ENCODE measurements at places on chromosomes 12 and 14. TPM values are rescaled to one million over a fixed set of nuclear protein-coding genes. Genes with fewer than 3 reads are reported as not detected.

GRCh38 chr12:87670448-87670847 lies 358.8 kb downstream of the C12orf50 start:
- H3K27me3 ChIP-seq, result no peaks in the 10 kb centered on the region
- H3K4me3 ChIP-seq, result no peak overlapping the region
- no peak for DNase-seq

DNA sequence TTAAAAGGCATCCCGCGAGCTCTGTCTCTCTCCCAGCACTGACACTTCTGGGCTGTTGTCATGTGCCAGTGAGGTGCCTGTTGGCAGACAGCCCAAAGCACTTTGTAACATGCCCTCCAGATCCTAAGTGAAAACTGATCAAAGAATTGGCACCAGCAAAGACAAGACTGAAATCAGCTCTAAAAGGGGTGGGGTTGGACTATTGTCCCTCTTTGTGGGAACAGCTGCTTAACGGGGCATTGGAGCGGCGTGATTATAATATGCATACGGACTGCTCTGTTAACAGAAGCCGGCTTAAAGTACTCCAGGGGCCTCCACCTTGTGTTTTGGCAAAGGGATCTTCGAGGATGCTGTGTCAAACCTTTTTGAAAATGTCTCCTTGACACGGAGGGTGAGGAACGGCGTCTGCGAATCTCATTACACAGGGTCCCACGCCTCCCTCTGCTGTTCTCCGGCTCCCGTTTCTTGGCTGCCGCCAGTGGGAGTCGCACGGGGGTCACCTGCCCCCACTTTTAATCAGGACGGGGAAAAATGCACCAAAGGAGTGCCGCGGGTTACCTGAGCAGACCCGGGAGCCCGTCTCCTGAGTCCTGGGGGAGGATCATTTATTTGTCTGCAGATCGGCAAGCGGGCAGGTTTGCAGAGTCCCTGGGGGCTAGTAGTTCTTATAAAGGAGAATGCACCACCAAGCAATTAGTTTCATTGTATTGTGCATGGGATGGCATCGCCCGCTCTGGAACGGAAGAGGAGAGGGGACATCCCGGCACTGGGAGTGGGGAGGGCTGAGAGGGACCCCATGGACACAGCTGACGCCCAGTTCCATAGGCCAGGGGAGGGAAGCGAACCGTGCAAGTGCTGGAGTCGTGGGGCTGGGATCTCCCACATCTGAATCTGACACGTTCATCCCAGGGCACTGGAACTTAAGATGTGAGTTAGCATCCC lies 44.3 kb downstream of the SPRING1 start:
- H3K36me3 ChIP-seq, result no peaks in the 10 kb centered on the region
- H3K27ac ChIP-seq, result no peak overlapping the region
- peak overlapping the region; percentile 48 for H3K4me3 ChIP-seq
- DNase-seq, result no peak

GRCh38 chr14:51014086-51014485 lies 69.8 kb upstream of the PYGL start:
- H3K4me3 ChIP-seq, result no peak overlapping the region
- H3K27me3 ChIP-seq, result no peaks in the 10 kb centered on the region
- H3K36me3 ChIP-seq, result no peaks in the 10 kb centered on the region
- DNase-seq, result no peak

DNA sequence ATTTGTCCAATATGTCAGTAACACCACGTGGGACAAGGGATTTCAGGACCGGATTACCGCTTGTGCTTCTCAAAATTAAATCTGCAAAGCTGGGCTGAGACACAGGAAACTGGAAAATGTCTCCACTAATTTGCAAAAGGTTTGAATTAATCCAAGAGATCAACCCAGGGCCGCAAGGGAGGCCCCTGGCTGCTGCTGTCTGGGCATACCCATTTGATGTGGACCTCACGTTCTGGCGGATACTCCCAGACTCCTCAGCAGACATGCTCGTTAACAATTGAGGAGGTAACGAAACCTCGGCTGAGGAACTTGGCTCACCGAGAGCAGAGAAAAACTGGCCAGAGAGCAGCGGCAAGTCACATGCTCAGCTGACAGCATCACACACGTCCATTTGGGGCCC lies 180.6 kb downstream of the SLC15A4 start:
- no peaks in the 10 kb centered on the region for H3K36me3 ChIP-seq
- no peaks in the 10 kb centered on the region for H3K4me1 ChIP-seq
- no peak overlapping the region for H3K4me3 ChIP-seq
- DNase-seq, result no peak
- H3K27ac ChIP-seq, result no peak overlapping the region

- DNase-seq, result peak; percentile 90
- H3K4me3 ChIP-seq, result no peak overlapping the region
- H3K27me3 ChIP-seq, result no peaks in the 10 kb centered on the region
These were observed 29.3 kb upstream of the KLRF1 start for GRCh38 chr12:9797722-9798619.

DNA sequence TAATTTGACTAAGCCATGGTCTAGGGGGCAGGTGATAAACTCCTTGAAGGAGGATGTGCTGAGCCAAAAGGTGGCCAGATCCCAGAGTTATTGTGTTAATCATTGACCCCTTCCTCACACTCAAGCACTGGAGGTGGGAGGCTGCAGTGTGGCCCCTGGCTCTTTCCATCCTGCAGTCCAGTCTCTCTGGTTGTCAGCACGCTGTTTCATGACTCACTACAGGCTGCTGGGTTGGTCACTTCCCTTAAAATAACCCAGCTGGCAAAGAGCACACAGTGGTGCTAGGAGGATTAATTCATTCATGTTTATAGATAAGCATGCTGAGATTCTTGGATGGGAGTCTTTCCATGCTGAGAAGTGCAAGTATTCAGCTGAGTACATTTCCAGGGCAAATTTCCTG lies 228.9 kb downstream of the ANO2 start:
- H3K4me3 ChIP-seq, result no peak overlapping the region
- H3K4me1 ChIP-seq, result no peaks in the 10 kb centered on the region
- no peaks in the 10 kb centered on the region for H3K36me3 ChIP-seq
- no peak for DNase-seq

DNA sequence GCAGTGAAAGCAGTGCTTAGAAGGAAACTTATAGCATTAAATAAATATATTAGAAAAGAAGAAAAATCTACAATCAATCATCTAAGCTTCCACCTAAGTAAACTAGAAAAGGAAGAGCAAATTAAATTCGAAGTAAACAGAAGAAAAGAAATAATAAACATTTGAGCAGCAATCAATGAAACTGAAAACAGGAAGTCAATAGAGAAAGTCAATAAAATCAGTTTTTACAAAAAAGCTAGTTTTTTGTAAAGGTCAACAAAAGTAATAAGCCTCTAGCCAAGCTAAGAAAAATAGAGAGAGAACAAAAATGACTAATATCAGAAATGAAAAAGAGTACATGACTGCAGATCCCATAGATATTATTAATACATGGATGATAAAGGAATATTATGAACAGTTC lies 34.2 kb upstream of the KTN1 start:
- H3K27me3 ChIP-seq, result no peaks in the 10 kb centered on the region
- no peaks in the 10 kb centered on the region for H3K4me1 ChIP-seq
- H3K4me3 ChIP-seq, result no peak overlapping the region
- no peak for DNase-seq

DNA sequence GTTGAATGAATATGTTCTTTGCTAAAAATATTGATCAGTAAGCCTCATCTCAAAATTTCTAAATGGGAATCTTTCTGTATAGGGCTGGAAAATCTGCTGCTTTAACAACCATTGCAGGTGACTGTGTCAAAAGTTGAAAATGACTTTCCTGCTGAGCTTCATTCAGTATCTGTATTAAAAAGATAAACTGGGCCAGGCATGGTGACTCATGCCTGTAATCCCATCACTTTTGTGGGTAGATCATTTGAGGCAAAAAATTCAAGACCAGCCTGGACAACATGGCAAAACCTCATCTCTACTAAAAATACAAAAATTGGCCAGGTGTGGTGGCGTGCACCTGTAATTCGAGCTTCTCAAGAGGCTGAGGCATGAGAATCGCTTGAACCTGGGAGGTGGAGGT lies 213.7 kb upstream of the SYT10 start:
- H3K4me3 ChIP-seq, result no peak overlapping the region
- no peak overlapping the region for H3K27ac ChIP-seq
- H3K27me3 ChIP-seq, result no peaks in the 10 kb centered on the region
- H3K36me3 ChIP-seq, result no peaks in the 10 kb centered on the region
- no peaks in the 10 kb centered on the region for H3K4me1 ChIP-seq

GRCh38 chr12:94242901-94243300 lies 94.5 kb downstream of the PLXNC1 start:
- no peak overlapping the region for H3K27ac ChIP-seq
- no peaks in the 10 kb centered on the region for H3K4me1 ChIP-seq

DNA sequence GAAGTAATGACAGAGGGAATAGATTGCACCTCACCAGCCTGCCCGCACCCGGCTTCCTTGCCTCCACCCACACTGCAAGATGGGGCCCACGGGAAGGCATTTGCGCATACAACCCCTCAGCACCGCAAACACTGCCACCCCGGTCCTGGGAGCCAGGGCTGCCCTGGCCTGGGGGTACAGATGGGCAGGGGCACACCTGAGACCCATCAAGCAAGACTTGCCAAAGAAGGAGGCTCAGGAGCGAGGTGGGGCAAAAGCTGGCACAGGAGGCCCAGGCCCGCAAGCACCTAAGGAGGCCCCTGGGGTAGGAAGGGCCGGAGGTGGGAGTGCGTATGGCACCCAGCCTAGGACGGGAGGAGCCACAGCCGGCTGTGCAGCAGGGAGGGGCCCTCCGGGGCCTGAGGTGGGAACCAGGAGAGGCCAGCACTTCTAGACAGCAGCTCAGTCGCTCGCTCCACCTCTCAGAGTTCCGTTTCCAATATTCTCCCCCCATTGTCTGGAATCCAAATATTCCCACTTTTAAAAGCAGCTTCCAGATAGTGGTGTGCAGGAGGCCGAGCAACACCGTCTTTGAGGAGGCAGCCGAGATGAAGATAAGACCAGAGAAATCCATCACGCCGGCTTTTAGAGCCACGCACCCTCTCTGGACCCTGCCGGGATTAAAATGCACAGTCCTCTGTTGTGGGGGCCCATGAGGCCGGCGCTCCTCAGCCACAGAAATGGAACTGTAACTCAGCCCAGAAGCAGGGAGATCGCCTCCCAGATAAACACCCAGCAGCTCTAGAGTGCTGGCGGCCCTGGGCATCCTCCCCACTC lies 12.2 kb upstream of the C14orf180 start:
- H3K27me3 ChIP-seq, result no peaks in the 10 kb centered on the region
- no peaks in the 10 kb centered on the region for H3K4me1 ChIP-seq
- no peaks in the 10 kb centered on the region for H3K36me3 ChIP-seq
- no peak for DNase-seq
- H3K27ac ChIP-seq, result no peak overlapping the region
- no peak overlapping the region for H3K4me3 ChIP-seq

GRCh38 chr14:100237735-100238418 lies 1.1 kb upstream of the YY1 start:
- no peaks in the 10 kb centered on the region for H3K36me3 ChIP-seq
- H3K4me3 ChIP-seq, result peak overlapping the region; percentile 89
- DNase-seq, result no peak
- H3K4me1 ChIP-seq, result peaks cover 6% of the 10 kb centered on the region

GRCh38 chr12:39395866-39396265 lies 47.1 kb downstream of the KIF21A start:
- no peak for DNase-seq
- no peaks in the 10 kb centered on the region for H3K4me1 ChIP-seq
- no peaks in the 10 kb centered on the region for H3K27me3 ChIP-seq
- no peak overlapping the region for H3K27ac ChIP-seq
- H3K36me3 ChIP-seq, result no peaks in the 10 kb centered on the region
- H3K4me3 ChIP-seq, result no peak overlapping the region

DNA sequence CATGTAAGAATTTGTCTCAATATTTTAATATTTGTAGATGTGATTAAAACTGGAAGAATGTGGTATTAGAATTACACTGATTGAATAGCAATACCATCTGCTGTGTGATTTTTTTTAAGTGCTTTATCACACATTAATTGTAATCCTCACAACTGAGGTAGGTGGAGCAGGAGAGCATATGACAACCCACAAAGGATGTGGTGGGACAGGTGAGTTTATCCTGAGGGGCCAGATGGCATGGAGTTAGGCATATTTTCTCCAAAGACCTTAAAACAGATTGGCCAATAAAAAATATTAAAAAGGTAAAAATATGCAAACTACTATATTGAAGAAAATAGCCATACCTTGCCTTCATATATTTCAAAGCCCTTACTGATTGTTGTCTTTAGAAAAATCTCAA lies 7.8 kb downstream of the LRRC10 start:
- no peaks in the 10 kb centered on the region for H3K27me3 ChIP-seq
- peaks cover 20% of the 10 kb centered on the region for H3K36me3 ChIP-seq
- DNase-seq, result no peak

Gene NT5DC3
- polyA plus RNA-seq, result 1.1 TPM

GRCh38 chr14:61470261-61470960 lies 149.0 kb downstream of the PRKCH start:
- peak overlapping the region; percentile 33 for H3K4me3 ChIP-seq
- H3K36me3 ChIP-seq, result no peaks in the 10 kb centered on the region
- no peaks in the 10 kb centered on the region for H3K27me3 ChIP-seq
- peaks cover 20% of the 10 kb centered on the region for H3K4me1 ChIP-seq
- peak; percentile 29 for DNase-seq

DNA sequence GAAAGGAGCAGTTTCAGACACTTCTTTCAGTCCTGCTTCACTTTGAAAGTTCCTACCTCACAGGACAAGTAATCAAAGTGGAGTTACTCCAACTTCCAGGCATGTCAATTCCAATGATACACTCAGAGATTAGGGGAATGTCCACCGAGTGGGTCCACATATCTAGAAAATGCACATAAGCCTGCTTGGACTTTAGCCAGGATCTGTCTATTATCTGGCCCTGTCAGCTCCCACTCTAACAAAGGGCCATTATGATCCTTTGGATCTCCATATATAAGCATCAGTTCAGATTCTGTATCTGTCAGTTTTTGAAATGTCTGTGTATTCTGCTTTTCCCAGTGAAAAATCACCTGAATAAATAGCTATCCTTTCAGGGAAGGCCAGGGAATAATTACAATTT lies 112.9 kb upstream of the ATXN7L3B start:
- no peak overlapping the region for H3K4me3 ChIP-seq
- no peak overlapping the region for H3K27ac ChIP-seq
- H3K27me3 ChIP-seq, result no peaks in the 10 kb centered on the region
- no peaks in the 10 kb centered on the region for H3K36me3 ChIP-seq

GRCh38 chr12:94793191-94793595 lies 142.8 kb upstream of the TMCC3 start:
- no peak overlapping the region for H3K27ac ChIP-seq
- DNase-seq, result no peak

Gene REP15
- polyA plus RNA-seq, result 1.3 TPM

Gene APPL2
- polyA plus RNA-seq, result 17.9 TPM

DNA sequence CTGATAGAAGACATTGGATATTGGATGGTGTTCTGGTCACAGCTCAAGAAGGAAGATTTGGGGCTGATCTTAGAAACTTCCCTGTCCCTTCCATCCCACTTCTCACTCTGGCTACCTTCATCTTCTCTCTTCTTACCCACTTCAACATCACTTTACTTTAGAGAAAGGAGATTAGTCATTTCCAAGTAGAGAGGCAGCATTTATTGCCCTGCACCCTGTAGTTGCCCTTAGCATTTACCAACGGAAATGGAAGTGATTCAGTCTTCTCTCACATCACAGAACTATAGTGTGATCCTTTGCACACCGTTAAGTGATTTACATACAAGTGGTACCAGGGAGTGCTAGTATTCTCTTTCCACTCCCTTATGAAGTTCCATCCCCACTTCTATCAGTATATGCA lies 52.4 kb downstream of the PHLDA1 start:
- no peak overlapping the region for H3K4me3 ChIP-seq
- DNase-seq, result no peak
- no peaks in the 10 kb centered on the region for H3K27me3 ChIP-seq
- peak overlapping the region; percentile 25 for H3K27ac ChIP-seq

Measured in kidney (tissue), 22 donors.